ENCODE measurements at places on chromosomes 12 and 14.

DNA sequence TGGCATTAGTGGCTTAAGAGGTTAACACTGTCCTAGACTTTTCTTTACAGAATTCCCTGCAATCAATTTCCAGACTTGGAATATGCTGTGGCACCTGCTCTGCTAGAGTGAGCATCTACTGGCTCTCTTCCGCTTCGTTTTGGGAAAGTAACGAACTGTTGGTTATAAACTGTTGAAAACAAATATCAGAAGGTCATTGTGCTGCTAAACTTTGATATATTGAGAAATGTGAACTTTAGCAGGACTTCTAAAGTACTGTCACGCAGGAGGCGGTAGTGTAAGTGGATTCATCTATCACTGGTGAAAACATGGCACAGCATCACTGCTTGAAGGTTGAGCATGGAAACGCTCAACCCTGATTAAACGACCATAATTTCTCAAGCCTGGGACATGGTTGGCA lies 348.9 kb downstream of the FLRT2 start:
- DNase-seq: no peak

GRCh38 chr14:65228436-65228835 lies 126.1 kb upstream of the MAX start:
- DNase-seq: no peak

GRCh38 chr12:90301561-90302133 lies 593.0 kb upstream of the ATP2B1 start:
- no peak for DNase-seq

- DNase-seq: no peak
Observed at GRCh38 chr12:119378903-119379302, 44.4 kb downstream of the CCDC60 start.

DNA sequence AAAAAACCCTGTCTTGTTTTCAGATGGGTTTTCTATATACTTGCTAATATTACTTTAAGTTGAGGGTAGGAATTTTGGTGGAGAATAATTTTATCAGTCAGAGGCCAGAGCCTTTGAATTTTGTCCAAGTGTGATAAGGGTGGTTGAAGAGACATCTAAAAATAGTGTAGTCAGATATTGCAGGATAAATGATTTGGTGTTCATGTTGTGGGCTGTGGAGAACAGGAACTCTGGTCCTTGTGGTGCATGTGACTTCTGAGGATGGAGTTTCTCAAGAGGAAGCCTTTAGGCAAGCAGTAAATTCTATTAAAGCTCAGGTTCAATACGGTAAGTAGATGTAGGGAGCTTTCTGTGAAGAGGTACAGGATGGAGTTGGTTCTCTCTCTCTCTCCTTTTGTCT lies 2.8 kb downstream of the ADAM21 start:
- DNase-seq: no peak

DNA sequence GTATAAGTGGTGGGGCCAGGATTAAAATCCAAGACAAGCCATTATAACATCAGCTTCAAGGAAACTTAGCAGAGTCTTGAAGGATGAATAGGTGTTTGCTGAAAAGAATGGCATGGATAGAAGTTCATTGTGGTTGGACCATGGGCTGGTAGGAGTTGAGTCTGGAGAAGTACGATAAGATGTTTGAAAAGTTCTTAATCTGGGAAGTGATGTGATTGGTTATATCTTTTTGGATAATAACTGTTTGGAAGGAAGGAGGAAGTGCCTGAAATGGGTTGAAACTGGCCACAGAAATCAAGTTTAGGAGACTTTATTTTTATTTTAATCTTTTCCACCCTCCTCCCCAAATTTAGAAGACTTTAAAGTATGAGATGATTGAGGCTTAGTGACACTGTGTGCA lies 4.9 kb downstream of the DENR start:
- no peak for DNase-seq

GRCh38 chr12:25855716-25856115 lies 102.8 kb upstream of the RASSF8 start:
- DNase-seq: no peak

DNA sequence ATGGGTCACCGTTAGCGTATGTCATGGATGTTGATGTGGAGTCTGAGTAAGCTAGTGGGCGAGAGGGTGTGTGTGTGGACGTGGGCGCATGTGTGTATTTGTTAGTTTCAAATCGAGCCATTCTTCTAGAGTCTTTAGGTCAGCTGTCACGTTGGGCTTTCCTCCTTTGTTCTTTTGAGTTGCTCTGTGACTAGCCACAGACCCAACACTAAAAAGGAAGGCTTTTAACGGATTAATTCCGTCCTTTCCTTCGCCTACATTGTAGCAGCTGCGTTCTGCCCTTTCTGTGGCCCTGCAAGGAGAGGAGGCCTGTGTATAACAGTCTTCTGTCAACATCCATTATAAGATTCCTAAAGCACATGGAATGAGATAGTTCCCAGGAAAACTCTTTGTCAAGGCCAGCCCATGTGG lies 117.2 kb upstream of the DNM1L start:
- DNase-seq: no peak

Measured in aorta (tissue), 5 donors.